ENCODE measurements at places on chromosomes 7 and 10.
A peak's percentile ranks its signal among the peaks of the same experiment; 100 is the strongest.

DNA sequence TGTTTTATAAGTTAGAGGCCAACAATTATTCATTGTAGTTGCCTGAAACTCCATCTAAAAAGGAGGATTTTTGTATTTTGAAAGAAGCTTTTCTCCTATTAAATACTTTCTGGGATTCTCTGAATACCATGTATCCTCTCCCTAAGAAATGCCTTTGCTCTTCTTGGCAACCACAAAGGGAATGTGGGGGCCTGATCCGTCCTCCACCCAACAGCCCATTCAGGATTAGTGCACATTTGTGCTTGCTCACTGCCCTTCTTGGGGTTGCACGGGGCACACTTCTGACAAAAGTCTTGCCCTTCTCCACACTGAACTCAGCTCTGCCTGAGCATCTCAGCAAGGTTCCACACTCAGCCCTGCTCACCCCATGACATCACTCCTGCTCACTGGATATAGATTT is 194.2 kb downstream of the SLC25A13 start:
- DNase-seq, result no peak

DNA sequence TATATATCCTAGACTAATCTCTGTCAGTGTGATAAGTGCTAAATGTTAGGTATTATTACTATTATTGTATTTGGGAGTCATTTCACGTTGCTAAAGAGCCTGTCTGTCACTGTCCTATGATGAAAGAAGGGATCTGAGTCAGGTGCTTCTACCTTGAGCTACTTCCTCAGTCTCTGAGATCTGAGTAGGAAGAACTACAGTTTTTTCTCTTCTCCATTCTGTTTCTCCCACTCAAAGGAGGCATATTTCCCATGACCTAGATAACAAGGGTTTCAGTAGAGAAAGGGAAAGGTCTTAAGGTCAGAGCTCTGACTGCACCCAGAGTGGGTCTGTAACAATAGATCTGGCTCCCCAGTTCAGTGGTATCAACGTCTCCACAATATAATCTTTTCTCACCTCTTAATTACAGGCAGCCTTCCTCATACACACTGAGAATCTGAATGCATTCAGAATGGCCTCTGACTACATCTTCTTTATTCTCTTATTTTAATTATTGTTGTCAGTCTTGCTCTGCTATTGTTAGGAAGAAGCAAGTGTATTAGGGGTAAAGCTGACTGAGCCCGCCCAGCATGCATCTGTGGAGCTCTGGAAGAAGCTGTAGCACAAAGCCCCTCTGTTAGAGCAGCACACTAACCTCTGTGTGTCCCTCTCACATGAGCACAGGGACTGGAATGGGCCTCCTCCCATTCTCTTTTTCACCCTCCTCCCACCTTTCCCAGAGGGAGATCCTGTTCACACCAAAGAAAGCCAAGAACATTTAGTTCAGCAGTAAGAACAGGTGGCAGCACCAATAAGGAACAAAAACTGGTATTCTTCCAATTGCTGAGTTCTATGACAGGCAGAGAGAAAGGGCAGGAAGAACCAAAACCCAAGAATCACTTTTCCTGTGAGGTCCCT is 38.1 kb downstream of the USP54 start:
- peak; percentile 34 for DNase-seq

- no peak for DNase-seq
Observed at GRCh38 chr7:31688372-31688771, 1.4 kb downstream of the PPP1R17 start.

DNA sequence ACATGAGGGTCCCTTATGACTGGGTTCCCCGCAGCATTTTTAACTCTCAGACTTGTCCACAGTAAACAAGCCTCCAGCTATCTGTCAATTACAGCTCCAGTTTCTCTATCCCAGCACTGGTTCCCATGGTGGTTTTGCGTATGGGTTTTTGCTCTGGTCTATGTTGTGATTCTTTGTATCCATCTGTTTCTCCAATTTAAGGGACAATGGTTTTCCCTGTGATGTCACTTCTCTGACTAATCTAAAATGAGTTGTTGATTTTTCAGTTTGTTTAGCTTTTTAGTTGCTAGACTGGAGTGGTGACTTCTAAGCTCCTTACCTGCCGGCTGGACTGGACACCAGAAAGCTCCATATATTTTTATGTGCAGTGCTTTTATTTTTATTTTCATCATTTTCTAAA is 303.7 kb downstream of the INHBA start:
- no peak for DNase-seq

- DNase-seq, result peak; percentile 16
Observed at GRCh38 chr7:5699467-5700384, 81.7 kb downstream of the RNF216 start.

- no peak for DNase-seq
Observed at GRCh38 chr7:513521-514166, 6.0 kb downstream of the PDGFA start.

DNA sequence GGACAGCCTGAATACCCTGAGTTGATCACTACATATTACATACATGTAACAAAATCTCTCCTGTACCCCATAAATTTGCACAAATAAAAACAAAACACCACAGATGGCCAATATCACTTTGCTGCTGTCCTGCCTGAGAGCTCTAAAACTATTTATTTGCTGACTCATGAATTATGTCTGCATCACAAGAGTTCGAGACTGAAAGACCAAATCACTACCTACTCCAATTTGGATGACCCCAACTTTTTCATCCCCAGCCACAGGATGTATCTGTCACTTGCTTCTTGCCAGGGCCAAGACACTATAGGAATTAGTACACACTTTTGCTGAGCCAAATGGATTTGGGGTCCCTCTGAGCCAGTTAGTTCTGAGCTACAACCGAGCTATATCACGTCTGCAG is 409.7 kb upstream of the NFE2L3 start:
- DNase-seq, result no peak

GRCh38 chr10:105025092-105025491 is 384.0 kb downstream of the SORCS3 start:
- no peak for DNase-seq
